ENCODE measurements at places on chromosomes 12 and 14.

DNA sequence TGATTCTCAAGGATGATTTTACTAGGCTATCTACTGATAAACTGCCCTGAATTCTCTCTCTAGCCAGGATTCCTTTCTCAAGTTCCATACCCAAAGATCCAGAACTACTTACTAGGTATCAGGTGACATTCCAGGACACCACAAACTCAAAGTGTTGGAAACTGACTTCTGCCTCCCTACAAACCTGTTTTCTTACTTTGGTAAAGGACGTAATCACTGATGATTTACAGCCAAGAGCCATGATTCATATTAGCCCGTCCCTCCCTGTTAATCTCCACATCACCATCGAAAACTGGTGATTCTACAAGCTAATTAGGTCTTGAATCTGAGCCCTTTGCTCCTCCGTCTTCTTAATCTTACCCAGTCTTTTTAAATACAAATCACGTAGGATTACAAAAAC lies 1.0 kb upstream of the ATG14 start:
- DNase-seq: no peak

GRCh38 chr14:65948302-65948701 lies 535.8 kb downstream of the FUT8 start:
- DNase-seq: no peak

DNA sequence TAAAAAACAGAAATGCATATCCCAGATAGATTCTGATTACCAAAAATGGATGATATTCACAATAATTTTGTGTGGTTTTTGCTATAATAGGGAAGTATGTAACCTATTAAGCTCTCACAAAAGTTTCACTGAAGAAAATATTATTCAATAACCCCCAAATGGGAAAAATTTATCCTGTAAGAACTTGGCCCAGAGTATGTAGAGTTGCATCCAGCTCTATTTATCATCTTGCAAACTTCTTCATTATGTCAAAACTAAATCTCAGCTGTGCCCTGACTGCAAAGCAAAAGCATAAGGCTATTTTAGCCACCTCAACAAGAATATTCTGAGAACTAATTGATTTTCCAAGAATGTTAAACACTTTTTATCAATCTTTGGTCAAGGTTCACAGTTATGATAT lies 199.2 kb downstream of the PAX9 start:
- DNase-seq: no peak

GRCh38 chr14:104290756-104291122 lies 152.4 kb downstream of the KIF26A start:
- DNase-seq: no peak

DNA sequence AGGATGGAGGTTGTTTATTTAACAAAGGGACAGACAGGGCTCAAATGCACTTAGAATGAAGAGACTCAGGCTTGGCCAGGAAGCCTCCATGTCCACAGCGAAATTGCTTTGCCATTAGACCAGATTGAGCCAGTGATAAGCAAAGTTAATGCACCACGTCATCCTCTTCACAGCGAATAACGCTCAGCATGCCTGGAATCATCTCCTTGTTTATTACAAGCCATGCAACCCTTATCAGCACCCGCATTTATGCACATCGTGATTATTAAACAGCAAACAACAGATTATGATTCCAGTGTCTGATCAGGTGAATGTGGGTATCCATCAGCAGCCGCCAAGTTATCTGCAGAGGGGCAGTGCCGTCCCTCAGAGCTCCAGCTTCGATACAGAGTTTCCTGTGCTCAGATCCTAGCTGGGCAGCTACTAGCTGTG lies 175.0 kb upstream of the TMEM132C start:
- DNase-seq: no peak

GRCh38 chr14:58501214-58501816 lies 73.8 kb downstream of the KIAA0586 start:
- peak; percentile 46 for DNase-seq

DNA sequence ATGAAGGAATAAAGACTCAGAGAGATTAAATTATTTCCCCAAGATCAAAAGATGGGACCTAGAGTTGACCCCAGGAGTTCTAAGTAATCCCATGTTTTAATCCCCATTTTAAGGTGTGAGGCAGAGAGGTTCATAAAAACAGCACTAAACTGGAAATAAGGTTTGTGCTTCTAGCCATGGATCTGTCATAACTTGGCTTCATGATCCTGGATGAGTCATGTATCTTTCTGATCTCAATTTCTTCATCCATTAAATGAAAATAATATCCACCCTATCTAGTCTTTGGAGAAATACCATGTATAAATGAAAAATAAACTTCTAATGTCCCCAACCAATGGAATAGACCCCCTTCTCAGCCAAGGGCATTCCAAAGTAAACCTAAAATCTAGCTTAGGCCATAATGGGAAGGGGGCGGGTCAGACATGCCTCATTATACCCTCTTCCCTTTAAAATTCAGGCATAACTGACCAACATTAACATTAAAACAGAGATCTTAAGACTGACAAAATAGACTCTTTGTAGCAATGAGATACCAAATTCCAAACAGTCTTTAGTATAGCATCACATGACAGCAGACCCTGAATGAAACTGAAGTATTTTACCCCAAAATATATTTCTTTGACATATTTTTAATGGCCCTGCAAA lies 47.8 kb downstream of the SLC41A2 start:
- no peak for DNase-seq

Data from CD4-positive, alpha-beta T cell treated with Interleukin-12 subunit alpha and Interleukin-12 subunit beta, for 1 hour (primary cell).